Kidney (tissue), 22 donors: ENCODE measurements at places on chromosomes 6 and 20. TPM values are rescaled to one million over a fixed set of nuclear protein-coding genes. Genes with fewer than 3 reads are reported as not detected.

PAX1 gene
- not detected for total RNA-seq

ETV7 gene
- 4.6 TPM for total RNA-seq

ZFP57 gene
- 1.1 TPM for total RNA-seq

ADGRG6 gene
- total RNA-seq, result 32.8 TPM

SNRNP48 gene
- 12.1 TPM for total RNA-seq

TFB1M gene
- total RNA-seq, result 28.1 TPM

HLA-DRB5 gene
- total RNA-seq, result 2.8 TPM

LINC00237 gene
- not detected for total RNA-seq

NNAT gene
- 0.25 TPM for total RNA-seq

SLPI gene
- 3,615 TPM for total RNA-seq

ADGRF5 gene
- 51.7 TPM for total RNA-seq

MAP7 gene
- 40.0 TPM for total RNA-seq

C20orf204 gene
- 2.4 TPM for total RNA-seq

BMP6 gene
- 10.0 TPM for total RNA-seq

TBP gene
- 16.7 TPM for total RNA-seq

ZBP1 gene
- 3.7 TPM for total RNA-seq

TRAPPC3L gene
- not detected for total RNA-seq

ADAM33 gene
- 4.3 TPM for total RNA-seq

FOXO3 gene
- 76.1 TPM for total RNA-seq
